ENCODE measurements at places on chromosomes 6 and 20. TPM values are rescaled to one million over a fixed set of nuclear protein-coding genes. Genes with fewer than 3 reads are reported as not detected.

GRCh38 chr20:37484331-37484730 lies 36.7 kb upstream of the NNAT start:
- no peak for DNase-seq
- no peak overlapping the region for H3K4me3 ChIP-seq
- no peaks in the 10 kb centered on the region for H3K4me1 ChIP-seq
- no peaks in the 10 kb centered on the region for H3K36me3 ChIP-seq

- no peak overlapping the region for H3K27ac ChIP-seq
- H3K36me3 ChIP-seq: no peaks in the 10 kb centered on the region
- peaks cover 6% of the 10 kb centered on the region for H3K4me1 ChIP-seq
- peak; percentile 51 for DNase-seq
- no peak overlapping the region for H3K4me3 ChIP-seq
- H3K27me3 ChIP-seq: no peaks in the 10 kb centered on the region
Measured at GRCh38 chr20:47113362-47114109, 218.9 kb downstream of the EYA2 start.

DNA sequence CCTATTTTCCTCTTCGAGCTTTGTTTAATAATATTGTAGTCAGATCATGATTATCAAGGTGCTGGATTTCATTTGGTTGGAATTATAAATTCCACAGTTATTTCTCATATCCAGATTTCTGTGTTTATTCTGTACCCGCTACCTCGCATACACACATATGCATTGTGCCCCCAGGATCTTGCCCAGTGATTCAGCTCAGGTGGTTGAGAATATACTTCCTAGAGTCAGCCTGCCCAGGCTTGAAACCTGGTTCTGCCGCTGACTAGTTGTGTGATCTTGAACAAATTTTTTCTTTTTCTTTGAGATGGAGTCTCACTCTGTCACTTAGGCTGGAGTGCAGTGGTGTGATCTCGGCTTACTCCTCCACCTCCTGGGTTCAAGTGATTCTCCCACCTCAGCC lies 14.7 kb downstream of the GINM1 start:
- H3K36me3 ChIP-seq: peaks cover 14% of the 10 kb centered on the region
- DNase-seq: no peak
- H3K27me3 ChIP-seq: no peaks in the 10 kb centered on the region
- no peaks in the 10 kb centered on the region for H3K4me1 ChIP-seq

- no peak overlapping the region for H3K27ac ChIP-seq
- no peaks in the 10 kb centered on the region for H3K27me3 ChIP-seq
- no peaks in the 10 kb centered on the region for H3K4me1 ChIP-seq
- H3K36me3 ChIP-seq: peaks cover 9% of the 10 kb centered on the region
- H3K4me3 ChIP-seq: no peak overlapping the region
Measured at GRCh38 chr6:109447878-109448555, 7.5 kb downstream of the SMPD2 start.

DNA sequence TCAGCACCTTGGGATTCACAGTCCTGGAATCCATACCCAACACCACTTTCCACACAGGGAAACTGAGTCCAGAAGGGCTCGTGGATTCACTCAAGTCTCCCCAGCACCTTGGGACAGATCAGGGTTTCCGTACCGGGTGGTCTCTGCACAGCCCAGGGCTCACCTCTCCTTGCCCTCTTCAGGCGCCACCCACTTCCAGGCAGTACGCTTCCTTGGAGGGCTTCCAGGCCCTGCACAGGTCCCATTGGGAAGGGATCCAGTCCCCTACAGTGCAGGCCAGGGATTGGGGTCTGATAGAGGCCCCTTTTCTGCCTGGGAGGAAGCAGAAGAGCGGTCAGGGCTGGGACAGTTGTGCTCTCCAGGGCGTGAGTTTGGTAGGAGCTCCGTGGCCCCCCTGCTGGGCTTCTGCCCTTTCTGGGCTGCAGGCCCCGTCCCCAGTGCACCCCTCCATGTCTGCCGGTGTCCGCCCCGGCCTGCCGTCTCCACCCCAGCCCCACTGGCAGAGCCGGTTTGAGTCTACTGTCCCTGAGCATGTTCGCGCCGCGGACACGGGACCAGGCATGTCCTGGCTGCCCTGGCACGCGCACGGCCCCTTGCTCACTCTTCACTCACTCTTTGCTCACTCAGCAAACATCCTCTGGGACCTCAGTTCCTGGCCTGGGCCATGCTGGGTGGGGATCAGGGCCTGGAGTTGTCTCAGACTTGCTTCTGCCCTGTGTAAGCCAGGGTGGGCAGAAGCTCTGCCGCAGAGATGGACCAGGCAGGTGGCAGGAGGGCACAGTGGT lies 12.6 kb downstream of the SRC start:
- no peak overlapping the region for H3K4me3 ChIP-seq
- peak overlapping the region; percentile 36 for H3K27ac ChIP-seq
- H3K27me3 ChIP-seq: no peaks in the 10 kb centered on the region
- H3K4me1 ChIP-seq: peaks cover 30% of the 10 kb centered on the region

DNA sequence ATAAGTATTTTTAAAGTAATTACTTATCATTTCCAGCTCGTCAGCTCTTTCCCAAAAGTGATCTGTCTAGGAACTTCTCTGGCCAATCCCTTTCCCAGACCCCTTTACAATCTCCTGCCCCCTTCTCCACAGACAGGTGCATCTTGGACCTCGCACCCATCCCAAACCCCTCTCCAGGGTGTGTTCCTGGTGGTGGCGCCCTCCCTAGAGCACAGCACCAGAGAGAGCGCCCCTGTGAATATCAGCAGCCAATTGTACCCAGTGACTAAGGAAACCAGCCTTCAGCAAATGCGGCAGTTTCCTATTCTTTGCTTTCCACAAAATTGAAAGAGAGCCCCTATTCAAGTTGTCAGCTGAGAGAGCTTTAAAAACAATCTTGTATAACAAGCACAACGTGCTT lies 157.7 kb downstream of the RNASET2 start:
- DNase-seq: no peak
- H3K27ac ChIP-seq: no peak overlapping the region
- H3K36me3 ChIP-seq: no peaks in the 10 kb centered on the region
- H3K4me3 ChIP-seq: no peak overlapping the region

DNA sequence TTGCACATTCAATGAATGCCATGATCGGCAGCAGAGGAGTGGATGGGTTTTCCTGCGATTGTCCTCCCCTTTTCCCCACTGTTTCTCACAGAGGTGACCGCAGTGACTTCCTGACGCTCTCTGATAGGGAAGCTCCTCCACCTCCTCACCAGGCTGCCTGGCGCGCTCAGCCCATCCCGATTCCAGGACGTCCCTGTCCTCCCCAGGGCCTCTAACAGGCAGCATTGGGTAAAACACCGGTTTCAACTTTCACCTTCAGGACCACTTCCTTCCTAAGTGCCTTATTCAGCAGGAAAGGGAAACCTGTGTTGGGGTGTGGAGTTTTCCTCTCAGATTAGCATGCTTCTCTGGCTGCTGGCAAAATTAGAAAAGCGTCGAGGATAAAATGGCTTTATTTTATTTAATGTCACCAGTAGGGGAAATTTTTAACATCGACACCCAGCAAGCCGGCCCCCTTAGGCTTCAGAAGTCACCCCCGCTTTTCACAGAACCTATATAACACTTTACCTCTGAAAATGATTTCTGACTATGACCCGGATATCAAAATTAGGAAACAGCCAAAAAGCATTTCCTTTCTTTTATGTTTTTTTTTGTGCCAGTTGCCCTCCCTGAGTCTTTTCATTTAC lies 570.4 kb upstream of the GJE1 start:
- peak; percentile 42 for DNase-seq
- no peaks in the 10 kb centered on the region for H3K36me3 ChIP-seq
- H3K4me1 ChIP-seq: peaks cover 24% of the 10 kb centered on the region
- H3K27ac ChIP-seq: peak overlapping the region; percentile 66

The HLA-G gene
- polyA plus RNA-seq: 1.7 TPM

The PCSK2 gene
- polyA plus RNA-seq: not detected

All from GM23248 (cell line).